Glutamatergic neuron (in vitro differentiated cells): ENCODE measurements at places on chromosomes 2 and 18. TPM values are rescaled to one million over a fixed set of nuclear protein-coding genes. Genes with fewer than 3 reads are reported as not detected.

DNA sequence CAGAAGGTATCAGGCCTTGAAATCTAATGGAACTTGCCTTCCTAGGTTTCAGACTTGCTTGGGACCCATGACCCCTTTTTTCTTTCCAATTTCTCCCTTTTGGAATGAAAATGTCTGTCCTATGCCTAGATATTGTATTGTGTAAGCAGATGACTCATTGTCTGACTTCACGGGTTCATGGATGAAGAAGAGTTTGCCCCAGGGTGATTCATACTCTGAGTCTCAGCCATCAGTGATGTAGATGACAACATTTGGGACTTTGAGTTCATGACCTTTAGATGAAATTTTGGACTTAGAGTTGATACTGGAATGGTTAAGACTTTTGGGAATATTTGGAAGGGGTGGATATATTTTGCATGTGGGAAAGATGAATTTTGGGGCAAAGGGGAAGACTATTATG, 11.2 kb upstream of the SCYGR5 start:
- DNase-seq = no peak

DNA sequence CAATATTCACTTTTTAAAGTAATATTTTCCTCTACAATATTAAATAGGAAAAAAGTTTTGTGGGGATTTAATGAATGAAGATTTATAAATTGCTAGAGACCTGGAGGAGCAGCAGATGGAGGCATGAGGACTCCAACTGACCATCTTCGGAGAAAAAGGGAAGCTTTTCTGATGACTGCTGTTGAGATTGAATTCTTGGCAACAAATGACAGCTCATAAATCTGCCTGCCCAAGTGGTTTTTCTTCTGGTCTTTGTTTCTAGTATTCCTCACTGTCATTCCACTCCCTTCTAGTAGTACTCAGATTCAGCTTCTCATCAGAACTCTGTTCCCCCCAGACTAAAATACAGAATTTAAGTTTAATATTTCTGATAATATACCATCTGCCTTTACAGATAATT, 157.0 kb downstream of the EML6 start:
- no peak for DNase-seq

- DNase-seq = no peak
Measured at GRCh38 chr2:115294999-115295398, 852.6 kb downstream of the DPP10 start.

Gene GALR1
- total RNA-seq = 0.49 TPM

DNA sequence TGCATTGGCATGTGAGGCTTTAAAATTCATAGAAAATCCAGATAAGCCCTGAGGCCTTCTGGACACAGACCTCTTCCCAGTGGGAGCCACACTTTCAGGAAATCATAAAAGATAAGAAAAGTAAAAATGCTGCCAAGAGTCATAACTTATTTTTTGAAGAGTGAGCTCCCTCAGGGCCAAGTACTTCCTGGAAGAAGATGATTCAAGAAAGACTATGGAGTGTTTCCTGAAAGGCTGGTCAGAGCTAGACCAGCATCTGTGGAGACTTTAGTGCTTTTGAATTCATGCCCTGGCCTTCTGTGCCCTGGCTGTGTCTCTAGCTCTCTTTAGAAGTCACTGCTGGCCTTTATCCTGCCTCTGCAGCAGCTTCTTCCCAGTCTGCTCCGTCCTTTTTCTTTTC, 6.4 kb upstream of the XDH start:
- DNase-seq = no peak

DNA sequence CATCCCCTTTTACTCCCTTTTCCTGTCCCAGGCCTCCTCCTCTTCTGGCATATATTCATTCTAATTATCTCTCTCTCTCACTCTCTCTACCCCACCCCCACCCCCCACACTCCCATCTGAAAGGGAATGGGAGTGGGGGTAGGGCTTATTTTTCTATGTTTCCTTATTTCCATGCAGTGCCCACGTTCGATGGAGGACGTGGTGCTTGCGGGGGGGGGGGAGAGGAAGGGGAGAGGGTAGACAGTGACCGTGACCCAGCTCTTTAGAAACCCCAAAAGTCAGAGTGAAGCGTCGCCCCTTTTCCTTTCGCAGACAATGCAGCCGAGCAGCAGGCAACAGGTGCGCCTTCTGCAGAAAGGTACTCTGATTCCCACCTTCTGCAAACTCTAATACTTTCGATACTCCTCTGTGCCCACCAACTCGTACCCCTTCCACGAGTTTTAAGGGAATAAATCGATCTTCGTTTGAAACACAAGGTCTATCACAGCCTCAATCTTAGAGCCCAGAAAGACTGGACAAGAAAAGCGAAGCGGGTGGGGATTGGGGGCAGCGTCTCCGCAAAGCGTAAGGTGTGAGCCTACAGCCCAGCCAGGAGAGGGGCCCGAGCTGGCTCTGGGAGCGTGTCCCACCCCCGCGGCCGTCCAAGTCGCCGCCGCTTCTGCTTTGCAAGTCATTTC, 891 bp upstream of the NR4A2 start:
- no peak for DNase-seq

DNA sequence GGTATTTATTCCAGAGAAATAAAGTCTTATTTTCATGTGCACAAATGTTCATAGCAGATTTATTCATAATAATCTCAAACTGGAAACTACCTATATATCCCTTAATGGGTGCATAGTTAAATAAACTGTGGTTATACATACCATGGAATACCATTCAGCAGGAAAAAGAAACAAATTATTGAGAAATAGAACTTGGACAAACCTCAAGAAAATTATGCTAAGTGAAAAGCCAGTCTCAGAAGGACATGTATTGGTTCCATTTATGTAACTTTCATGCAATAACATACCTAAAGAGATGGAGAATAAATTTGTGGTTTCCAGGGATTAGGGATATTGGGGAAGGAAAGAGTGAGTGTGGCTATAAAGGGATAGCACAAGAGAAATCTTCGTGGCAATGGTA, 452.6 kb downstream of the SETBP1 start:
- DNase-seq = no peak

GRCh38 chr18:54229421-54230059, 5.1 kb upstream of the MBD2 start:
- no peak for DNase-seq

DNA sequence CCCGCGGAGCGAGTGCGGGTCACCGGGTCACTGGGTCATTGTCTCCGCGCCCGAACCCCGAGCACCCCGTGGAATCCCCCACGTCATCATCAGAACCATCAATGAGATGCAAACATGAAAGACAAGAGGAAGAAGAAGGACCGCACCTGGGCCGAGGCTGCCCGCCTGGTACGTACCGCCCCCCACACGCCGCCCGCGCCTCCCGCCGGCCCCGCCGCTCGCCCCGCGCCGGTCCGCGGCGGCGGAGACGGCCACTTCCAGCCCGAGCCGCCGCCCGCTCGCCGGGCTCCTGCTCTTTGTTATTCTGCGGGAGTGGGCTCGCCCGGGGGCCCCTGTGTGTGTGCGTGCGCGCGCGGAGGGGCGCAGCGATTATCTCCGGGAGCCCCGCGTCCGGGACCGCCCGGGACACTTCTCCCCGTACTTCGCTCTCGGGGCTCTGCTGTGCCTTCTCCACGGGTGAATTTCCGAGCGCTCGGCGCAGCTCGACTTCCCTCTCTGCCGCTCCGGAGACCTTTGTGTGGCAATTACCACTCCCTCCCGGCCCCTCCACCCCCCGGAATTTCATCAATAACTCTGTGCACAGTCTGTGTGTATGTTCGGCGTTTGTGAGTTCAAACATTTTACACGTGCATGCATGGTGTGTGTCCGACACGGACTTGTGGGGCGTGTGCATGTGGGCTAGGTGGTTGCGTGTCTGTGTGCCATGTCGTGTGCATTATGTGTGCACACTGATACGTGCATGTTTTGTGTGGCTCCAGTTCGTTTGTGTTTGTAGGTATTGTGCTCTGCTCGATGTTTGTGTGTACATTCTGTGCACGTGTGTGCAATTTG, 714 bp downstream of the ASXL3 start:
- DNase-seq = peak; percentile 59

- no peak for DNase-seq
Measured at GRCh38 chr2:28601616-28602015, 105.8 kb downstream of the PLB1 start.

GRCh38 chr2:81545626-81546025, 1241.1 kb upstream of the LRRTM1 start:
- no peak for DNase-seq

GRCh38 chr2:33371304-33372090, 105.0 kb upstream of the RASGRP3 start:
- DNase-seq = no peak

Gene AKAIN1
- 14.1 TPM for total RNA-seq

GRCh38 chr2:178615969-178616368, 135.7 kb downstream of the PLEKHA3 start:
- DNase-seq = no peak

- no peak for DNase-seq
Measured at GRCh38 chr2:120396861-120397811, 51.2 kb downstream of the INHBB start.

Gene SERPINB12
- total RNA-seq = not detected

DNA sequence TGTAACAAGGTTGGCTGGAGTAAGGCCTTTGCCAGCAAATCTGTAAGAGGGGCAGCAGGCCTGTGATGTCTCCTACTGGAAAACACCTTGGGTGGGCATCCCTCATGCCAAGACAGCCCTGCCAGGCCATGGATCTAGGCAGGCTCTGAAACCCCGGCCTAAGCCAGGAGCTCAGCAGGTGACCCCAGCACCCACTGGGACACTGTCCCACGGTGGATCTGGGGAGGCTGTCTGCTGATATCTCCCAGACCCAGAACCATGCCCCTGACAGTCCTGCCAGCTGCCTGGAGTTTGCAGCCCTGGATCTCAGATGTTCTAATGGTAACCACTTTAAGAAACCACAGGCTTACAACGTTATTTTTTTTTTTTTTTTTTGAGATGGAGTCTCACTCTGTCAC, 117.7 kb downstream of the ZNF516 start:
- no peak for DNase-seq

Gene NABP1
- 13.0 TPM for total RNA-seq

- DNase-seq = no peak
Measured at GRCh38 chr2:36059691-36060090, 295.9 kb upstream of the CRIM1 start.

GRCh38 chr2:142220901-142221300, 90.1 kb upstream of the LRP1B start:
- no peak for DNase-seq

DNA sequence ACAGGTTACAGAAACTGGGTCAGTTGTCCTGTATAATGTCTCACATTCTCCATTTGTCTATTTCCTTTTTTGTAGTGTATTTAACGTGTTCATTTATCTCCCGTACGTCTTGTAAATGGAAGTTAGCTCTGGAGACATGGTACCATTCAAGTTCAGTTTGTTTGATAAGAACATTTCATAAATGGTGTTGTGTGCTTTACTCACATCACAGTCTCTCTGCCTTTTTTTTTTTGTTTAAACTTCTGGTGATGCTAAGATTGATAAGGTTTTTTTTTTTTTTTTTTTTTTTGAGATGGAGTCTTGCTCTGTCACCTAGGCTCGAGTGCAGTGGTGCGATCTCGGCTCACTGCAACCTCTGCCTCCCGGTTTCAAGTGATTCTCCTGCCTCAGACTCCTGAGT, 41.7 kb downstream of the UBR3 start:
- no peak for DNase-seq

- no peak for DNase-seq
Measured at GRCh38 chr18:32707147-32707546, 65.7 kb downstream of the KLHL14 start.

DNA sequence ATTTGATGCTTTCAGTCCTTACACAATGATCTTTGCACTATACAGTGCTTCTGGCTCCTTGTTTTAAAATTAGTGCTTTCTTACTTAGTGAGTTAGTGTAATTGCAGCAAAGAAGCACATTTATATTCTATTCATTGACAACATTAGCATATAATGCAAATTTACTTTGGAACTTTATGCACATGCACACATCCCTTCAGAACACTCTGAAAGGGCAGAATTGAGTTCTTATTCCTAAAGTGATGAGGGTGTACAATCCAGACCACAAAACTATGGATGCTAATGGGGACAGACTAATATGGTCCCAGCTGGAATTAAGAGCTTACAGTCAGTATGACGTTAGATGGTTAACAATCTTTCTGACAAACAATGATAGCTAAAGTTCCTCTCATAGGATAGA, 127.1 kb downstream of the RBMS1 start:
- DNase-seq = no peak
